ENCODE measurements at places on chromosomes 16 and 17.

DNA sequence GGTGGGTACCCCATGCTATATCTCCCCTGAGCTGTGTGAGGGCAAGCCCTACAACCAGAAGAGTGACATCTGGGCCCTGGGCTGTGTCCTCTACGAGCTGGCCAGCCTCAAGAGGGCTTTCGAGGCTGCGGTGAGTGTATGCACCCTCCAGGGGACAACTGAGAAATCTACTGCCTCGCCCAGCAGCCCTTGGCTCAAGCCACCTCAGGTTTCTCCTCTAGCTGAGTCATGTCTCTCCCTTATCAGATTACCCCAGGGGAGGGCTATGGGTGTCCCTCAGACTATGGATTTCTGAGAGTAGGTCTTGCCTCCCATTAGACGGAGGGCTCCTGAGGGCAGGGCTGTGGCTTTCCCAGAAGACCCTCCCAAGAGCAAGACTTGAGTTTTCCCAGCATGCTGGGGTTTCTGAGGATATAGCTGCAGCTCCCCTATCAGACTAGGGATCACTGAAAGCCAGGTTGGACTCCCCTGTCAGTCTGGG is 6.7 kb downstream of the NEK8 start:
- no peak for DNase-seq

GRCh38 chr16:85151603-85152413 is 39.5 kb upstream of the CIBAR2 start:
- DNase-seq, result no peak

DNA sequence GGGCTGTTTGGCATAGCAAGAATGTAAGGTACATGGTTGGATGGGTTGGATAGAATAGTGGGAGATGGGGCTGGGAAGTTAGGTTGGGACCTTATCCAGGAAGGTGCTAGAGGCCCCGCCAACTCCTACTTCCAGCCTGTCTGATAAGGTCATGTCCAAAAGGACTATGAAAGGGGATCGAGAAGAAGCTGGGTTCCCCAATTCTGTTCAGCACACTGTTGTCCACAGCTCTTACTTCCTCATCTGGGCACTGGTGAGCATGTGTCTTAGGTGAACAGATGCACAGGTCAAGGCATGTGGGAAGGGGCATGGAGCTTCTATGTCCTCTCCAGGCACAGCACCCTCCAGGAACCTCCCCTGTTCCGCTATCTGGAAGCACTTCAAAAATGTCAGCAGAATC is 5.6 kb upstream of the ULK2 start:
- DNase-seq, result no peak

- no peak for DNase-seq
These were observed 18.7 kb upstream of the JPH3 start for GRCh38 chr16:87583453-87584131.

GRCh38 chr16:48013491-48013901 is 142.3 kb downstream of the ABCC12 start:
- no peak for DNase-seq
